ENCODE measurements at places on chromosomes 16 and 17.

GRCh38 chr16:10552998-10553491 is 27.4 kb downstream of the EMP2 start:
- peak; percentile 76 for DNase-seq

DNA sequence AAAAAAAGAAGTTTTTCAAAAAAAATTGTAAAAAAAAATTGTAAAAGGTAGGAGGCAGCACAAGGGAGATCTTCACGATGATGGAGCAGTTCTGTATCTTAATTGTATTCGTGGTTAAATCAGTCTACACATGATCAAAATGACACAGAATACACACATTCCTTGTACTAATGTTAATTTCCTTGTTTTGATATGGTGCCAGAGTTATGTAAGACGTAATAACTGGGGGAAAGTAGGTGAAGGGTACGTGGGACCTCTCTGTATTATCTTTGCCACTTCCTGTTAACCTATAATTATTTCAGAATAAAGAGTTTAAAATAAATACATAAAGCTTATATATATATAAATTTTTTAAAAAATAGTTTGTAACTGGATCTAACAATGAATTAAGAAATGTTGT is 36.8 kb downstream of the HELZ start:
- DNase-seq, result no peak

GRCh38 chr16:12724226-12724625 is 79.5 kb downstream of the CPPED1 start:
- DNase-seq, result no peak

DNA sequence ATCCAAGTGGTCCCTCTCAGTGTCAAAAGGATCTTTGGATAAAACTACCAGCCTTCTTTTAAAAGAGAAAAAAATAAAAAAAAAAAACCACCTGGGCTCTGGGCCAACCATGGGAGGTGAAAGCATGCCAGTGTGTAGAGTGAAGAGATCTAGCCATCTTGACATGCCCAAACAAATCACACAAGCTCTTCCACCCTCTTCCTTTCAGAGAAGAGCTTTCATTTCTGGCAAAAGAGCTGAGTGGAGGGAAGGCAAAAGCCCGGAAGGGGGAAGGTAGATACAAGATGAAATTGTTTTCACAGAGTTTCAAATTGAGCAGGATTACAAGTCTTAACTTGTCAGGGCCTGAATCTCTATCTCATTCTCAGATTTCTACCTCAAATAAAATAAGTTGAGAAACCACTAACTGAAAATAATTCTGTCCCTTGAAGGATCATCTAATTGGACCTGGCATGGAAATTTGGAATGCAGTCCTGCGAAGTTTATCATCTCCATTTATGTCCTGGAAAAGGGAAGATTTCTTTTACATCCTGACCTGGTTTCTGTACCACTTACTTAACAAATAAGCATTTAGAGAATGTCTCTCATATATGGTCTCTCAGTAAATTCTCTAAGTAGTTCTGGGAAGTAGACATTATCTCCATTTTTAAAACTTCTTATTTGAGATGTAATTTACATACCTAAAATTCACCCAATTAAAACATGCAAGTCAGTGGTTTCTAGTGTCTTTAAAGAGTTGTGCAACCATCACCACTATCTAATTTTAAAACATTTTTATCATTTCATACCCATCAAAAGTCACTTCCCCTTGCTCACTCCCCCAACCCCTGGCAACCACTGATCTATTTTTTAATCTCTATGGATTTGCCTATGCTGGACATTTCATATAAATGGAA is 93.7 kb downstream of the TANGO6 start:
- no peak for DNase-seq

- no peak for DNase-seq
These were observed 62.9 kb downstream of the MAP2K6 start for GRCh38 chr17:69477204-69477902.

DNA sequence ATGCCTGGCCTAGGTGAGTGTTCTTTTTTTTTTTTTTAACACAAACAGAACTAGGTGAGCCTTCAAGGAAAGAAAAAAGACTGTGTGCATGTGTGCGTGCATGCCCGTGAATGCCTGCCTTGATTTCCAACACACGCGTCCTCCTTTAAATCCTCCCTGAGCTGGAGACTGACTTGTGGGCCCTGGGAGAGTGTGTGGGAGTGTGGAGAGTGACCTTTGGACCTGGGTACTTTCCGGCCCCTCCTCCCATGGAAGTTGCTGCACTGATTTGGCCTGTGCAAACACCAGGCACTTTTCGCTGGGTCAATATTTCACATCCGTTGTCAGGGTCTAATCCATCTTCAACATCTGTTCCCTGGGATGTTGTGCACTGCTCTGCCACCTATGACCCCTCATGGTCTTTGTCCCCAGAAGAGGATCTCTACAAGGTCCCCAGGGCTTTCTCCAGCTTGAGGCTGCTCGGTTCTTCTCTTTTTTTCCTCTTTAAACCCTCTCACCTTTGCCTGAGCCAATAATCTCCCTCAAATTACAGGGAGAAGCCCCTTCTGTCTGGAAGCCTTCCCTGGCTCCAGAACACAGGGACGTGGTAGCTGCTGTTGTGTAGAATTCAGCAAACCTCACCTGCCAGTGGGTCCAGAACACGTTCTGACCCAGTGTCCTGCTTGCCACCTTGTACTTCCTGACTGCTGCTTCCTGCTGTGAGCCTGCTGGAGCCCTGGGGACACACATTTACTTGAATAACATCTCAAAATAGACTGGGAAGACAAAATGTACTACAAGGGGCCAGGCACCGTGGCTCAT is 20.8 kb upstream of the ATP5MC1 start:
- DNase-seq, result no peak

DNA sequence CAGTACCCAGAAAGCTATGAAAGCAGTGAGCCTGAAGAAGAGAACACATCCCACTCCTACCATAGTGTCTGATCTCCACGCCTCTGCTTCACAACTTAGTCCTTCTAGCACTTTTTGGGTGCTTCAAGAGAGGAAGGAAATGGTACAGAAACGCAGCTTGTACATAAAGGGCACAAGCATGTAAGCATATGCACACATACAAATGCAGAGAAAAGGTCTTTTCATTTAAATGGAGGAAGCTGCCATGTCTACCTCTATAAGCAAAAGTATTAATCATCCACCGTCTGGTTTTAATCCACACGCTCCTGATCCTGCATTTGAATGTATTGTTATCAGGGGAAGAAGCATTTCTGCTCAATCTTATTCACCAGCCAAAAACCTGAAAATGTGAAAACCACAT is 100.7 kb downstream of the HIC1 start:
- no peak for DNase-seq

GRCh38 chr17:34357398-34357797 is 1.1 kb downstream of the CCL13 start:
- DNase-seq, result no peak

- DNase-seq, result no peak
These were observed 16.7 kb downstream of the GNGT2 start for GRCh38 chr17:49193513-49194296.

DNA sequence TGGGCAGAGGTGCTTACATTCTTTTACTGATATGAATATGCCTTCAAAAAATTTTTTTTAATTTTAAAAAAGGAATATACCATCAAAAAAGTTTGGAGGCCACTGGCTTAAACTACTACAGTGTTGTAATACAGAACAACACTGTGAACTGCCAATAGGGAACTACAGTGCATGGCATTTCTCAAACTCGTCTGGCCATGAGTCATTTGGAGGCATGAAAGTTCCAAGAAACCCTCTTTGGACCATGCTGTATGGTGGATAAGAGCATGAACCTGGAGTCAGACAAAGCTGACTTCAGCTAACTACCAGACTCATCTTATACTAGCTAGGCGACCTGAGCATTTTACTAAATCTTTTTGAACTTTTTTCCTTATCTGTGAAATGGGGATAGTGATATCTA is 9.2 kb upstream of the NF1 start:
- no peak for DNase-seq

- no peak for DNase-seq
These were observed 13.1 kb downstream of the SLC16A6 start for GRCh38 chr17:68277807-68278206.

- peak; percentile 16 for DNase-seq
These were observed 521 bp upstream of the G6PC3 start for GRCh38 chr17:44069974-44070454.

DNA sequence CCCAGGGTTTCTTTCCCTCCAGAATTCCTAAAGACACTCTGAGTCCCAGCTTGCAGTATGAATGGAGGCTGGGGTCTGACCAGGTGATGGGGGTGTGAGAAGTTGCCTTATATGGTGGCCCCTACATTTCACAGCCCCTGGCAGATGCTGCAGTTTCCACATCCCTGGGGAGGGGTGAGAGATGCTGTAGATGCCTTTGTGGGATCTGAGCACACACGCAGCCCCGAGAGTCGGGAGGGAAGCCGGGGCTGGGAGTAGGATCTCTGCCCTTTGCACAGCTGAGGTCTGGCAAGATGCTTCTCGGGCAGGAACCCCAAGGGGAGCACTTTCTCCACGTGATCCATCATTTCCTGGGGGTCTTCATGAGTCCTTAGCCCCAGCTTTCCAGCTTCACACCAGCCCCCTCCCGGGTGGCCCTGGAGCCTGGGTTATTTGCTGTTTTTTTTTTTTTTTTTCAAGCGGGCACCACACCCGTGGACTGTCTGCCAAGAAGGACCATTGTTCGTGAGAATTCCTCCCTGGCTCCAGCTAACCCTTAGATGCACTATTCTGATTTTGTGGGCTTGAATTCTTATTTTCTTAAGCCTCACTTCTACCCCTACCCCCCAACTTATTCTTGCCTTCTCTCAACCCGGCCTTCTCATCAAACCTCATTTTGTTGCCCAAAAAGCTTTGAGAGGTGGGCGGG is 50.6 kb downstream of the NTN1 start:
- DNase-seq, result no peak

DNA sequence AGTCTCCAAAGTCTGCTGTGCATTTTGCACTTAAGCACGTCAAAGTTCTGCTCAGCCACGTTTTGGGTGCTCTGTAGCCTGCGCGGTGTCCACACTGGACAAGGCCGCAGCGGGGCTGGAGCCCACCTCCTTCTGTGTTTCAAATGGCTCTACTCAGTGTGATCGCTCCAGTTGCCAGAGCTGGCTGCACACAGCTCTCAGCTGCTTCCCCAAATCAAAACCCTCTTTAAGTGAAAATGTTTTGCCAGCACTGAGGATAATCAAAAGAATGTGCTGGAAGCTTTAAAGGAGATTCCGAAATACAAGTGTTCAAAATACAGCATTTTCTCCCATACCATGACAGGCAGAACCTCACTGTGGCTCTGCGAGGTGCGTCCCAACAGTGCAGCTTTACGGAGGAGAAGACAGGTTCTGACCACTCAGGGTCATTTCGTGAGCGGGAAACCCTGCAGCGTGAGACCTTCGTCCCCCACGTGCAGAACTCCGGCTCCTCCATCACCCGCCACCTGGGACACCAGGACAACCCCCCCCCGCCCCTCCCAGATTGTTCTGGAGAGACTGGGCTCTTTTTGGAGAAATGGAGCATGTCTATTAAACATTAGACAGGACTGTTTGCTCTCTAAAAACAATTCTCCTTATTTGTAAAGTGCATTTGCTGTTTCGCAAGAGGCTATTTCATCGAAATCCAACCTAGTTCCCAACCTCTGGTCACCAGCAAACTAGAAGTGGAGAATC is 16.6 kb downstream of the TBC1D16 start:
- DNase-seq, result no peak

- DNase-seq, result no peak
These were observed 34.4 kb downstream of the METRNL start for GRCh38 chr17:83113792-83114191.

DNA sequence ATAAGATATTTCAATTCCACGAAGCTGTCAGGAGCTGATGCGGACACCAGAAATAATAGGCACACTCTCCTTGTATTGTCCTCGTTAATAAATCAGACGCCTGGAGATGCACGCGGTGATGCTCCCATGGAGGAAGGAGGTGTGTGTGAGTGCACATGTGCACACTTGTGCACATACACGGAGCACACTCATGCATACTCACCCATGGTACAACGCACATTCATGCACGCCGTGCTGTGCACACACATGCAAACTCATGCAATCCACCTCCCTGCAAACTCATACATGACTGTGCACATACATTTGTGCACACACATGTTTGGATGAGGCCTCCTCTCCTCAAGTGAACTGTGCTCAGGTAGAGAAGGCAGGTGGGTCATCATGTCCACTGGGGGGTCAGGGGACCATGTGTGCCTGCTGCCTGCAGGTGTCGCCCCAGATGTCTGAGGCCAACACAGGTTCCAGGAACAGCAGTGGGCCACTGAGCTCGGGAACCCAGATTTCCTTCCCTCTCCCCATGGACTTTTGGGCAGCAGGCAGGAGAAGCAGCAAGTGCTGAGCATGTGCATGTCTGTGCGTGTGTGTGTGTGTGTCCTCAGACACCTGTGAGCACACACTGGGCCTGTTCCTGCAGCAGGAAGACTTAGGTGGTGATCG is 165.3 kb downstream of the SDK2 start:
- no peak for DNase-seq

GRCh38 chr17:37833237-37833859 is 88.5 kb upstream of the HNF1B start:
- DNase-seq, result peak; percentile 71

DNA sequence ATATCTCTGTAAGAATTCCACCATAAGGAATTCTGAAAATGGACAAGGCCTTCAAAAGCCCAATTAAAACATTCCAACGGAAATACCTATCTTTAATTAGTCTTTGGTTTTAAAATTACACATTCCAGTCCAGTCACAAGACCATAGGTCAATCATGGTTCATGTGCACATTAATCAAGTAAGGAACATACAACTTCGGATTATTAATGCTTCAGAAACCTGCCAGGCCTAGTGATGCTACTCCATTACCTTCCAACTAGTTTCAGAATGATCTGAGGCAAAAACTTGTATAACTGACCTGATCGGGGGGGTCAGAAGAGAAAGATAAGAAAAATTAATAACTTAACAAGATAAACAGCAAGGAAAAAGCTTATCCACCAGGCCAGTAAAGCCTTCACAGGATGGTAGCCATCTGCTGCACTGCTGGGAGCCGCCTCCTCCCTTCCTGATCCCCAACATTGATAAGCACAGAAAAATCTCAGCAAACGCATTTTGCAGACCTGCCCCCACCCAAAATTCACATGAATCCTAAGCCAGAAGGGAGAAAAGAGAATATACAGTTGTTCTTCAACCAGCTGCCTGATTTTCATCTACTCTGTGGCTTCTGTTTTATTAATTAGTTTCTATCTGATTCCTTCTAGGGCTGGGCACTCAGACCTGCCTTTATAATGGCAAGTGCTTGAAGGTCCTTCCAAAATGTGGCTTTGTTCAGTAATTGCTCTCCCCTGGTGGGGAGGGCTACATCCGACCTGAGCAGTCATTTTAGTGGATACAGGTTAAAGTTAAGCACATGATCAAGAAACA is 6.0 kb downstream of the SDR42E1 start:
- DNase-seq, result no peak

GRCh38 chr17:67461228-67461780 is 84.2 kb downstream of the PITPNC1 start:
- peak; percentile 64 for DNase-seq

- DNase-seq, result no peak
These were observed 14.2 kb downstream of the FAM83G start for GRCh38 chr17:18990331-18990730.
